ENCODE measurements at places on chromosomes 16 and 17.

GRCh38 chr16:13014476-13014875 is 113.1 kb downstream of the SHISA9 start:
- no peak for DNase-seq

GRCh38 chr16:24753000-24753399 is 23.5 kb downstream of the TNRC6A start:
- no peak for DNase-seq

DNA sequence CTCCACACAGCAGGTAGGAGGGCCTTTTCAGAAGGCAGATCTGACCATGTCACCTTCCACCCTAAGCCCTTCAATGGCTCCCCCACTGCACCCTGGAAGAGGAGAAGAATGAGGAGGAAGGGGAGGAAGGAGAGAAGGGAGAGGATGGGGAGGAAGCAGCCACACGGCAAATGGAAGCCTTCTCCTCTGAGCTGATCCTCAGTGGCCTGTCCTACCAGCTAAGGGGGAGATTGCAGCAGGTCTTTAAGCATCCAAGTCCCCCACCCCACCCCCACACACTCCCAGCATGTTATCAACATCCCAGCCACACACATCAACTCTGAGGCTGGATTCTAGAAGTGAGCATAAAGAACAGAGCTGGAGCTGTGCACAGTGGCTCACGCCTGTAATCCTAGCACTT is 46.2 kb upstream of the RBFOX3 start:
- DNase-seq: no peak

DNA sequence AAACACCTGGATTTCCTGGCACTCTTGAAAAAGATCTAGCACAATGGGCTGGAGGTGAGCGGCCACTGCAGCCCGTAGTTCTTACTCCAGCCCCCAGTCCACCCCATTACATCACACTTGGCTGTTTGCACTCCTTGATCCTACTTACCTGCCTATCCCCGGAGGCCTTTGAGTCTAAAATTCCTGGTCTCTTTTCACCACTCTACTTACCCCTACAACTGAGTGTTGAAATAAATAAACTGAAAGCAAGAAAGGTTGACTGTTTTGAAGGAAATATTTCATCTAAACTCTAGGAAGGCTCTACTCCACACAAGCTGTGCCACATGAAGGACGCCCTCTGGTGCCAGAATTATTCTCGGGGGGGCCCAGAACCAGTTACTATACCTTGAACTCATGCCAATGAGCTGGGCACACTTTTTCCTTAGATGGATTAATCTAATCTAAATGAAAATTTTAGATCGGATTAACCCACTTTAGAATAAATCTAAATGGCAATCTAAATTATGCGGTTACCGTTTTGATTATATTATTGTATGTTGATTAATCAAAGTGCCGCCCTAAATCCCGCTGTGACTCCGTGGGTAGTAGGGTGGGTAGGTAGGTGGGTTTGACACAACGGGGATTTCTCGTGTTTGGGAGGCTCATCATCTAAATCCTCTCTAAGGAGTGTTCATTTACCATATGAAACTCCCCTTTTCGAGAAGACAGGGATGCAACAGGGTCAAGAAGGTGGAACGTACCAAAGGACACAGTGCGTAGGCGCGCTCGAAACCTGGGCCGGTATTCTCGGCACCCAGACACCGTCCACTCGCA is 651 bp upstream of the EIF1 start:
- DNase-seq: no peak

DNA sequence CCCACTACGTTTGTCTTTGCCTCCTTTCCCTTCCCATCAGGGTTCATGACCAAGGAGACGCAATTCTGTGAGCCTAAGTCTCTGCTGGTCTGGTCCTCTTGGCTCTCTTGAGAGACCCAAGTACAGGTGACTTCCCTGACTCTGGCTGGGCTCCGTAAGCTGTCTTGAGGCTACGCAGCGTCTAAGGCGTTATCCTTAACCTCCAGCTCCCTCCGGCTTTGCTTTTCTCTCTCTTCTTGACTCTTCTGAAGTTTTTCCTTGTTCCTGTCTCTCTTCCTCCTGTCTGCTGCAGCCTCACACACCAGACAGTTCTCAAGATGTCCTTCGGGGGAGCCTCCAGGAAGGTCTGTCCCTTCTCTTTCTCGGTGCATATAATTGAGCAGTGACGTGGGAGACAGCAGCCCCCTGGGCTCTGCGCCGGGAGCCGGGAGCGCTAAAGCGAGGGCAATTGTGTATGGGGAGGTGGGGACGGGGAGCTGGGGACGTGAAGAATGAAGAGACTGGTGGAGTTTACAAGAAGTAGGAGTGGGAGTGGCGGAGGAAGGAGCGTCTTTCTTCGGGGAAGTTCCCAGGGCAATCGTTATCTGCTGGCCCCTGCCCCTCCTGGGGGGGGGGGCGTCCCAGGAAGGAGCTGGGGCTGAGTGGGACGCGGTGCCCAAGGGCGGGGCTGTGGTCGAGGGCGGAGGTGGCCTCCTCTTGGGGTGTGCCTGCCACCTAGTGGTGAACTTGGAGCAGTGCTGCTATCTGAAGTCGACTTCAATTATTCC is 6.9 kb upstream of the PIRT start:
- peak; percentile 60 for DNase-seq

DNA sequence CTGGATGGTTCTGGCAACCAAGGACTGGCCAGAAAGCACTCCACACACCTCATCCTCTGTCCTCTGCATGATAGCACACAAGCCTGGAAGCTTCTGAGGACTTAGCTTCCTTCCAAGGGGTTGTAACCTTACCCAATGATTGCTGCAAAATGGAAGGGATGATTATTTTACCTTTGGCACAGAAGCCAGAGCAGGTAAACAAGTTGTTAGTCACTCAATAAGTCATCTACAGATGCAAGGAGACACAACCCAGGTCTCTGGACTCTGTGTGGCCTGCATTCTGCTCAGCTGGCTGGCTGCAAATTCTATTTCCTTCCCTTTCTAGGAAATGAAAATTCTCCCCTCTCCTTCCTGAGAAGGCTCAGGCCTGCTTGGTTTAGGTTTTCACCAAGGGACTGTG is 26.7 kb upstream of the DYNLL2 start:
- no peak for DNase-seq

GRCh38 chr16:72493716-72494415 is 321.9 kb upstream of the PMFBP1 start:
- no peak for DNase-seq

DNA sequence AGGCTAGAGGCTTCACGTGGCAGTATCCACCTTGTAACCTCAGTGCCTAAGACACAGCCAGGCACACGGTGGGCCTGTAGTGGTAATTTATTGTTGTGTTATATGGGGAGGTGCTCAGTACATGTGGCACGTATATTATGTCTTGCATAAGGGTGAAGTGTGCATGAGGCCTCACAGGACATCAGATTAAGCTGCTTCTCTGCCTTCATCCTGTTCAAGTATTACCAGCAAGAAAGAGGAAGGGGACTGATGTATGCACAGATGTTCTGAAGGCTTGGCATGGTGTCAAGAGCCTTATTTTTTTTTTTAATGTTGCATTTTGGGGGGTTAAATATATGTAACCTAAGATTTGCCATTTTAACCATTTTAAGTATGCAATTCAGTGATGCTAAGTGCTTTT is 71.6 kb downstream of the ABCC1 start:
- no peak for DNase-seq

GRCh38 chr17:69733171-69734012 is 318.9 kb downstream of the MAP2K6 start:
- no peak for DNase-seq

DNA sequence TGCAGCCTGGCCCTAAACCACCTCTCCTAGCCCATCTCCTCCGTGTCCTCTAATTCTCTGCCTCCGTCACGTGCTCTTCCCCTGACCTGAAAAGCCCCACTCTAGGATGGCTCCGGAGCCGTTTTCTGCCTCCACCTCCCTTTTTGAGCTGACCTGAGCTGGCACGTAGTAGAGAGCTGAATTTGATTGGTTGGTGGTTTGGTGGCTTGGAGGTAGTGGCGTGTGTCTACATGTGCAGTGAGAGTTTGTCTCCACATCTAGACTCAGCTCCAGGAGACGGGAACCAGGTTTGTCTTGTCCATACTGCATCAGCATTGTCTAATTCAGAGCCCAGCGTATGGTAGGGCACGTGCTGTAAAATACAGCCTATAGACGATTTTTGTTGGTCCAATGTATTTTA is 3.0 kb downstream of the SBK1 start:
- DNase-seq: no peak

GRCh38 chr16:85029408-85029784 is 1.8 kb downstream of the KIAA0513 start:
- DNase-seq: peak; percentile 49

DNA sequence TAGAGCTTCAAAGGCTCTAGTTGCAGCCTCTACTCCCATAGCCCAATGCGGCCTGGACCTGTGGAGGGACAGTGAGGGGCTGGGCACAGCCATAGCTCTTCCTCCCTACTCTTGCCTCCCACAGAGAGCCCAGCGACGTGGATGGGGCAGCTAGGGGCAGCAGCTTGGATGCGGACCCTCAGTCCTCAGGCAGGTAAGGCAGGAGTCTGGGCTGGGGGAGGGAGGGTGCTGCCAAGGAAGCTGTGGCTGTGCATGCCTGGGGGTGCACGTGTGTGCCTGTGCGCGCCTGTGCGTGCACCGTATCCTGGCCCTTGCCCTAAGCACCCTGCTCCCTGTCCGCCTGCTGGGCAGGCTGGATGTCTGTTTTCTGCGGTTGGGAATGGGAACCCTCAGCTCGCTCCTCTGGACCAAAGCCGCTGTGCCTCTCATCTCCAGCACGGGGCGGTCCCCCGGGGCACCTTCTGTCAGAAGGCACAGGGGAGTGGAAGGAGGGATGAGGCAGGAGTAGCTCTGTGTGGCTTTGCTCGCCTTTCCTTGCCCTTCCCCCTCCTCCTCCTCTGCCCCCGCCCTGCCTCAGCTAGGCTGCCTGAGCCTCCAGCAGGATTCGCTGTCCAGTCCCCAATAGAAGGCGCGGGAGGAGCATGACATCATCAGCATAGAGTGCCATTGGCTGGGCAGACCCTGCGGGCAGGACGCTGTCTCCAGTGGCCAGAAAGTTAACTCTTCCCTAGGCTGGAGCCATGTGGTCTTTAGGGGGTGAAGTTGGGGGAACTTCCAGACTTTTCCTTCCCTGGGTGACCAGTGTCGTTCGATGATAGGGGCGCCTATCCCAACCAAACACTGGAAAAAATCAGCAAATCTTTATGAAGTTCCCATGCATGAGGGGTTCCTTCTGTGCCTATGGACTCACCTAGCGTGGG is 797 bp downstream of the PRCD start:
- DNase-seq: no peak

DNA sequence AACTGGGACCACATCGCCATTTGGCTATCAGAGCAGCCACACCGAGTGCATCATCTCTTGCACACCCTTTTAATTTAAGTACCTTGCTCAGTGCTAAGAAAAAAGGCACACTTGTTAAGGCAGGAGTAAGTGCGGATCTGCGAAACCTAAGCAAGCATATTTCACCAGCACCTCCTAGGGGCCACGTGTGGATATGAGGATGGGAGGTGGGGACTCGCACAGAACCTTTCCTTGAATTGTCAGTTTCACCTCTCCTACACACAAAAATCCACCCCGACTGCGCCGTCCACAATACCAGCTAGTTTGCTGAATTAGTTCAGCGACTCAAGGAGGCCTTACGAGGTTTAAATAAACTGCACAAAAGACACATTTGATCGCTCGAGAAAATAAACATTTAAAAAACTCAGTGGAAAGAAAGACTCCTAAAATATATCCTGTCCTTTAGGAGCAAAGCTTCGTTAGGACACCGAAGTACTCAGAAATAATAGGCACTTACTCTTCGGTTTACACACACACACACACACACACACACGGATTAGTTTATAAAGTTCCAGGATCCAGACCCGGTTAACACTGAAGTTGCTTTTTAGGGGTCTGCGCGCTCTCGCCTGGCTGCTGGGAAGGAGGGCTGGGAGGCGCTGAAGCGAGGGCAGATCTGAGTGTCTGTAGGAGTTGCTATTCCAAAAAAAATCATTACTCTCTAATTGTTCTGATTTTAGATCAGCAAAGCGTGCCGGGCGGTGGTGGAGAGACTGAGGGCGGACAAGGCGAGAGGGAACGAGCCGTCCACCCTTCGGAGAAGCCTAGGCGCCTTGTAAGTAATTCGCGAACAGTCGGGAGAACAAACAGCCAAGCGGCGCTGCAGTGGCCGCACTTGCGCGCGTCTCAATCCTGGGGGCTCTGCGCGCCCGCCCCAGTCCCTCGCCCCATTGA is 1.0 kb upstream of the KCNJ2 start:
- no peak for DNase-seq

DNA sequence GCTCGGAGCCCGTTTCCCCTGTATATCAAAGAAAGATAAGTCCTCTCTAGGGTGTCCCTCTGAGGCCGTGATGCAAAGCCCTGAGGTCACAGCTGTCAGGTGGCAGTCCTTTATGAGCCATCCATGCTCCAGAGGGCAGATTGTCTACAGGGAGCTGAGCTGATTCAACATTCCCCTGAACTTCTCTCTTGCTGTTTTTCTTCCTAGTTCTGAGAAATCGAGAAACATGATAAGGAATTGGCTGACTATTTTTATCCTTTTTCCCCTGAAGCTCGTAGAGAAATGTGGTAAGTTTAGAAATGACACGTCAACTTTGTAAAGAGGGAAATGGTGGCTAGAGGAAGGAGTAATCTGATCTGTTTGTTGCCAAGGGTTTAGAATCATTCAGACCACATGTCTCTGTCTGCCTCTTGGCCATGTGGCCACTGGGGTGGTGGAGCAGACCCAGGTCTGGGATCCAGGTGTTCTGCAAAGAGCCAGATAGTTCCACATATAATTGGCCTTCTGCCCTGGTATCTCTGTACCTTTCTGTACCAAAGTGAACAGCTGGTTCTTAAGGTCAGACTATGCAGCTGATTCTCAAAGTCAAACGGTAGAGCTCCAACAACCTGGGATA is 3.5 kb downstream of the CTNS start:
- no peak for DNase-seq

DNA sequence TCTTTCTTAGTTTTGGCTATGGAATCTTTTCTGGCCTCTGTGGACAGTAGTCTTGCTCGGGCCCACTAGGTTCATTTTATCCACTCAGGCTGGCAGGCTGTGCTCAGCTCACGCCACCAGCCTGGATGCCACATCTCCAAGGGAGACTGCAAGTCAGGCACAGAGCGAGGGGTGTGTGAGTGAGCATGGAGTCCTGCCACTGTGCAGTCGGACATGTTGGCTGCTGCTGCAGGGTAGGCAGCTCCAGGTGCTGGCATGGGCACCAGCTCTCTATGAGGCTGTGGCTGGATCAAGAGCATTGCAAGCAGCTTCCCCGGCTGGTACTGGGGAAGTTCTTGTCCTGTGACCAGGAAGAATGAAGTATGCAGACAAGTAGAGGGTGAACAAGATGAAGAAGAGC is 158.9 kb downstream of the PCTP start:
- DNase-seq: no peak

GRCh38 chr16:25012525-25012991 is 2.6 kb downstream of the ARHGAP17 start:
- DNase-seq: no peak
